ENCODE measurements at places on chromosomes 7 and 10.

DNA sequence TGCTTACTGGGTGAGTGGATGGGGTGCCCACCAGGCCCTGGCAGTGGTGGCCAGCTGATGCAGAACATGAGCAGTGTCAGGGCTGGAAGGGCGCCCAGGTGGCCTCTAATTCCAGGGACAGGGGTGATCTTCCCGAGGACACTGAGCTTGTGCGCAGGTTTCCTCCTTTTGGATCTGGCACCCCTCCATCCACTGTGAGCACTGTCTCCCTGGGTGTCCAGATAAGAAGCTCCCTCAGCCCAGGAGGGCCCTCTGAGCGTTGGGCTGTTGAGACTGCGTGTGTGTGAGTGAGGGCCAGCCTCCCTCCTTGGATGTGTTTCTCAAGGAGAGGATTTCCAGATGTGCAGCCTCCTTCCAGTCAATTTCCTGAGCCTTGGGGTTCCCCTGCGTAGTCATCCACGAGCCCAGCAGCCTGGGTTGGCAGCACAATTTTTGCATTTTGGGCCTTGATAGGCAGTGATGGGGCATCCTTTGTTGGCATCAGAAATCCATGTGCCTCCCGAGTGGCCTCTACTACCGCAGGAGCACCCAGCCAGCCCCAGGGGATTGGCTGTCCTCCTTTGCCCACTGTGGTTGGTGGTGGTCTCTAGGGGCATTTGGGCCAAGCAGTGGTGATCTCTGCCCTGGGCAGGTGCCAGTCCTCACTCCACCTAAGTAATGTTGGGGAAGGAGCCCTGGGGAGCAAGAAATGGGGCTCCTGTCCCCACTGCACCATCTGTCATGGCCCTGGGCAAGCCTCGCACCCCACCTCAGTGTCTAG, 20.9 kb upstream of the BTBD16 start:
- DNase-seq, result no peak

- DNase-seq, result peak; percentile 72
These were observed 598 bp downstream of the MMS19 start for GRCh38 chr10:97497572-97498075.

DNA sequence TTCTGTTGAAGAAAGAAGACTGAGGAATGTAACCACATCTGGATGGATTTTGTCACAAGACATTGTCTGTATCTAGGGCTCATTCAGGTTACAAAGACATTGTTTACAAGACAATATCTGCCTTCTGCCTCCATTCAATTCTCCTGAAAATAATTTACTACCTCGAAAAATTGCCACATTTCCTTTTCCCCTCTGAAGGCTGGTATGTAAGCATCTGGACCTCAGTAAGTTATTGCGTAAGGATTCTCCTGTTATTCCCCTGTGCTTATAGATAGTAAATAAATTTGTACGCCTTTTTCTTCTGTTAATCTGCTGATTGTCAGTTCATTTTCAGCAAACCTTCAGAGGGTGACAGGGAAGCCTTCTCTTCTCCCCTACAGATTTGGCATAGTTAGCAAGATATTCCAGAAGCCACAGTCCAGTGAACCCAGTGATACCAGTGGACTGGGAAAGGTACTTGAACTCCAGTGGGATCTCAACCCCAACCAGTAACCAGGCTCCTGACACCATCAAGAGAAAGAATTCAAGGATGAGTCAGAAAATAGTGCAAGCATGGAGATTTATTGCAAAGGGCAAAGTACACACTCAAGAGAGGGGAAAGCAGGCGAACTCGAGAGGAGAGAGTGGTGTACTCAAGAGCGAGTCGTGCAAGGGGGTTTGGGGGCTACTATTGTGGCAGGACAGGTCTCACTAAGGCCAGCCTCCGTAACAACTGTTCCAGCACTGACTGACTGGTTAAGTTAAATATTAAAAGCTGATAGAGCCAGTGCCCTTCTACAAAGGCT, 706.9 kb upstream of the GHITM start:
- DNase-seq, result no peak

DNA sequence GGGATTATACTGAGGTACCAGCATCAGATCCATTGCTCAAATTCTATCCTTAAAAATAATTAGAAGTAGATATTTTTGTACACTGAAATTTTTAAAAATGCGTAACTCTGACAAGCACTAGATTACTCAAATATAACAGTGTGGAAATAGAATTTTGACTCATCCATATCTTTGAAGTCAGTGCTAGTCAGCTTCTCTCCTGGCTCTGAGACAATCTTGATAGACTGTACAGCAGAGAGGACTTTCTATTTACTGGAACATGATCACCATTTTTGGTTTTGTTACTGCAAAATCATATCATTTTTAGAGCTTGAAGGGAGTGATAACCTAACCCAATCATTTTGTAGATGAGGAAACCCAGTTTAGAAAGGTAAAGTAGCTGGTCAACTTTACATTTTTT, 195.0 kb downstream of the MTERF1 start:
- no peak for DNase-seq

- no peak for DNase-seq
These were observed 42.3 kb upstream of the SP8 start for GRCh38 chr7:20828947-20829346.

Data from pons (tissue), 1 donor.